Dermis microvascular lymphatic vessel endothelial cell (primary cell): ENCODE measurements at places on chromosomes 5 and 9. TPM values are rescaled to one million over a fixed set of nuclear protein-coding genes. Genes with fewer than 3 reads are reported as not detected.

Gene BRIX1
- 14.3 and 20.0 TPM in 2 replicates for total RNA-seq

Gene LPAR1
- total RNA-seq = 0.13 TPM in 1 of 2 replicates, not detected in the other

Gene HTR1A
- total RNA-seq = not detected in 2 replicates

Gene SLC6A7
- not detected in 2 replicates for total RNA-seq

Gene EIF4EBP3
- total RNA-seq = 1.3 and 2.3 TPM in 2 replicates

Gene CARTPT
- not detected in 2 replicates for total RNA-seq

Gene CDH6
- not detected in 2 replicates for total RNA-seq

Gene PLAC8L1
- total RNA-seq = not detected in 2 replicates

DNA sequence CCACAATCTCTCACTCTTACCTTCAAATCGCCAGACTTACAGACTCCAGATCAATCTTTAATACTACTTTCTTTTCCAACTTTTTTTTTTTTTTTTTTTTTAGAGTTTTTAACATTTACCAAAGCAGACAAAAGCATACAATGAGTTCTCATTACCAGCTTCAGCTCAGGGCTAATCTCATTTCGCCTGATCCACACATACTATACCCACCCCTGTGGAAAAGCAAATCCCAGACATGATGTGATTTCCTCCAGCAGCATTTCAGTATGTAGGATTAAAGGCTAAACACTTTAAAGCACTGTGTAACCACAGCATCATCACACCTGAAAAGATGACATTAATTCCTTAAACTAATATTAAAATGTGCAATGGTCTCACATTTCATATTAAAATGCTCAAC lies 138.8 kb upstream of the RETREG1 start:
- DNase-seq = no peak

- DNase-seq = no peak
Observed at GRCh38 chr9:3768712-3769457, 243.1 kb upstream of the RFX3 start.

- DNase-seq = peak; percentile 12
Observed at GRCh38 chr5:31863991-31864411, 225.1 kb downstream of the PDZD2 start.

GRCh38 chr9:91117959-91118703 lies 243.6 kb downstream of the AUH start:
- peak; percentile 47 for DNase-seq

DNA sequence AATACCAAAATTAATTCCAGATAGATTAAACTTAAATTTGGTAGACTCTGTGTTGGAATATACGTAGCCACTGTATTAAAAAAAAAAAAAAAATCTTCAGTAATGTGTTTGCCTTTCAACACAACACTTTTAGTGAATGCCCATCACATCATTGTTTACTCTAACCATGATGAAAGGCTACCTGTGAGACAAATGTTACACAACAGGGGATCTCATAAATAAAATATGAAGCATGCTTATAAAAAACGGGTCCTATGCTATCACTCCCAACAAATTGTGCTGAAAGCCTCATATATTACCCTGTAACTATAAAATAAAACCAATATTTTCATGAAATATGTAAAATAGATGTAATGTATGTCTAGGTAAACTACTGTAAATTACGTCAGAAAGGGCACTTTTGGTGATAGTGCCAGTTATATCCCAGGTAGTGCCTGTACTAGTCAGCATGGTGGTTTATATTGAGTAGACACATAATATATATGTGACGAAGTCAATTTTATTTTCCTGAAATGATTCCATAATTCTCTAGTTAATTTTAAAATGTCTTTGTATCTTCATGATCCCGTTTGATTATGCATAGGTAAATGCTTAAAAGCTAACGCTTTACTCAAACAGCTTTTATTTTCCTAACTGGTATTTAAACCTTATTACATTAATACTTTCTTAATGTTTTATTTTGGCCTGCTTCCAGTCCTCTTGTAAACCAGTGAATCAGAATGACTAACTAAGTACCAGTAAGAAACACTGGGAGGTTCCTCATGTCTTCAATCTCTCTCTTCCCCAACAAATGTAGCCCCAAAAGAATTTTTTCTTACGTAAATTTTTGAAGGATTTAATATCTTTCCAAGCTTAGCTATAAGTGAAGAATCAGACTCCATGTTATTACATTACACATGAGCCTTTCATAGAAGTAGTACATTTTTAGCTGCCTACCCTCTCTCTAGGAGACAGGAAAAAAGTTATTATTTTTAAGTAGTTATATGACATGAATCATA lies 420.3 kb downstream of the GABRG2 start:
- no peak for DNase-seq

DNA sequence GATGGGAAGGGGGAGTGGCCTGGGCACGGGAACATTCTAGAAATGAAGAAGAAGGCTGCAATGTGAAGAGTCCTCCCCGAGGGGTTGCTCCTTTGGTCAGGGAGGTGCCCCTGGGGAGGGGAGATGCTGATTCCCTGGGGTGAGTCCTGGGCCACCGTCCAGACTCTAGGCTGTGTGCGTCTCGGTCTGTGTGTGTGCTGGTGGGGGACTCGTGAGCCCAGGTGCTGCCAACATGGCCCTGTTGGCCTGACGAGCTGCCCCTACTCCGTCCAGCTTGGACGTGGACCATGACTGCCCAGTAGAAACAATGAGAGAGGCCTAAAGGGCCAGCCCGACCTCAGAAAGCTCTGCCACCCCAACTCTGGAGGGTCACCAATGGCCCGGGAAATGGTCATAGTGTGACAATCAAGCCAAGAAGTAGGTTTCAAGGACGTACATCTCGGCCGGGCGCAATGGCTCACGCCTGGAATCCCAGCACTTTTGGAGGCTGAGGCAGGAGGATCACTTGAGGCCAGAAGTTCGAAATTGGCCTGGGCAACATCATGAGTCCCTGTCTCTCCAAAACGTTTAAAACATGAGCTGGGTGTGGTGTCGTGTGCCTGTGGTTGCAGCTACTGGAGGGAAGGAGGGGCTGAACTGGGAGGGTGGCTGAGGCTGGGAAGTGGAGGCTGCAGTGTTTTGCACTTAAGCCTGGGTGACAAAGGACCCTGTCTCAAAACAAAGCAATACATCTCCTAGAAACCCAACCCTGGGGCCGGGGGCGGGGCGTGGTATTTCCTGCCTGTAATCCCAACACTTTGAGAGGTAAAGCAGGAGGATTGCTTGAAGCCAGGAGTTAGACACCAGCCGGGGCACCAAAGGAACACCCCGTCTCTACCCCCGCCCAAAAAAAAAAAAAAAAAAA lies 17.0 kb downstream of the LHX3 start:
- DNase-seq = no peak

DNA sequence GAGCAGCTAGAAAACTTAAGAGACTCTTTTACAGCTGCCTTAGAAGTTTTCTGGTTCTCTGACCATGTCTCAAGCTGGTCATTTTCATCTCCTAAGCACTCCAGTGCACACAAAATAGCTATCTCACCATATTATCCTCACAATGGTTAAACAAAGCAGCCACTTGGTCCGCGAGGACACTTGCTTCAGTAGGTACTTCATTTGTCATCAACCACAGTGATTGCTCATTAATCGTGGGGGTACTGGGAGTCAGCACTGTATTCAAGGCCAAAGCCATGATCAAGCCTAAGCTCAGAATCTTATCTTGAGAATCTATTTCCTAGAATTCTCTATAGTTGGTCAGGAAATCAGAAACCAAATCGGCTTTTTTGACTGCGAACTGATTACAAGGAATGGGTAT lies 2.9 kb downstream of the ARL14EPL start:
- no peak for DNase-seq

DNA sequence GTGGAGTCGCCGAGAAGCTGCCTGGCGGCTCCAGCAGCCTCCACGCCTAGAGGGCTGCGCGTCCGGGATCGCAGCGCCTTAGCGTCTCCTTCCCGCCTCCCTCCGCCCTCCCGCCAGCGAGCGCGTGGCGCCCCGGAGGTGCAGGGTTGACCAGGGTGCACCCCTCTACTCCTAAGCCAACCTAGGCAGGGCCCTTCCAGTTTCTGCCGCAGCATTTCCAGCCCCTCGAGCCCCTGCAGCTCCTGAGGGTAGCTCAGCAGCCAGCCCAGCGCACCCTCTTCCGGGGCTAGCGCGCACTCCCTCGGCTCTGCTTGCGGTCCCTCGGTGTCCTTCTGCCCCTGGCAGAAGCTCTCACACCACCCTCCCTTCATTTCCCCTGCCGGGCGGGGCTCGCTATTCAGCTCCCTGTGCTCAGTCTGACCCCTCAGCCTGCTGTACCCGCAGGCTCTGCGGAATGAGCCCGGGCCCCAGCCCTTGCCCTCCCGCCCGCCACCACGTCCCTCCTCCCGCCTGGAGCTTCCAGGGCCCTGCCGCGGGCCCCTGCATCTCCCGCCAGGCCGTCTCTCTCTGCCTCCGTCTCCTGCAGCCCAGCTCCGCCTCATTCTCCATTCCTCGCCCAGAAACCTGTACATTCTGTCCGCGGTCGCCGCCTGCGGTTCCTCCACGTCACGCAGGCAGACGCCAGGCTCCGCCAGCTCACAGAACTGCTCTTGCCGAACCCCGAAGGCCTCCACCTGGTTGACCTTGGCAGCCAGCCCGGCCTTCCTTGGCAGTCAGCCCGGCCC lies 61.8 kb downstream of the SPATA31C2 start:
- DNase-seq = no peak

- DNase-seq = no peak
Observed at GRCh38 chr5:111722140-111722539, 34.9 kb downstream of the NREP start.

GRCh38 chr9:17611917-17612316 lies 33.1 kb downstream of the SH3GL2 start:
- DNase-seq = no peak

- DNase-seq = no peak
Observed at GRCh38 chr5:76240336-76240735, 157.2 kb downstream of the SV2C start.

DNA sequence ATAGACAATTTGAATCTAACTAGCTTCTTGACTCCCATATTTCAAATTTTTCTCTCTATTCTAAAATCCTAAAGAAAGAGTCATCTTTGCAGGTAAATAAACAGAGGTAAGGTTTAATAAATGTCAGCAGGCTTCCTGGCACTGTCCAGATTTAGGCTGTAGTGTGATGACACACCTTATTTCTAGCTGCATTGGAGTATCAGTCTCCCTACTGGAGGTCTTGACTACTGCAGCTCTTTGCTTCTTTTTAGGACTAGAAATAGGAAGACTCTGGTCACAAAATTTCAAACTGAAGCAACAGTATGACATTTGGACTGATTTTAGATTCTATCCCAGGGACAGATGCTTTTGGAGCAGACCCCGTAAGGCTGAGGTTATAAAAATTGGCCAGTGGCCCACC lies 40.7 kb upstream of the PPP3R2 start:
- DNase-seq = no peak

GRCh38 chr5:132459983-132460838 lies 30.4 kb downstream of the IRF1 start:
- no peak for DNase-seq

GRCh38 chr9:84819491-84819991 lies 150.0 kb downstream of the NTRK2 start:
- no peak for DNase-seq

DNA sequence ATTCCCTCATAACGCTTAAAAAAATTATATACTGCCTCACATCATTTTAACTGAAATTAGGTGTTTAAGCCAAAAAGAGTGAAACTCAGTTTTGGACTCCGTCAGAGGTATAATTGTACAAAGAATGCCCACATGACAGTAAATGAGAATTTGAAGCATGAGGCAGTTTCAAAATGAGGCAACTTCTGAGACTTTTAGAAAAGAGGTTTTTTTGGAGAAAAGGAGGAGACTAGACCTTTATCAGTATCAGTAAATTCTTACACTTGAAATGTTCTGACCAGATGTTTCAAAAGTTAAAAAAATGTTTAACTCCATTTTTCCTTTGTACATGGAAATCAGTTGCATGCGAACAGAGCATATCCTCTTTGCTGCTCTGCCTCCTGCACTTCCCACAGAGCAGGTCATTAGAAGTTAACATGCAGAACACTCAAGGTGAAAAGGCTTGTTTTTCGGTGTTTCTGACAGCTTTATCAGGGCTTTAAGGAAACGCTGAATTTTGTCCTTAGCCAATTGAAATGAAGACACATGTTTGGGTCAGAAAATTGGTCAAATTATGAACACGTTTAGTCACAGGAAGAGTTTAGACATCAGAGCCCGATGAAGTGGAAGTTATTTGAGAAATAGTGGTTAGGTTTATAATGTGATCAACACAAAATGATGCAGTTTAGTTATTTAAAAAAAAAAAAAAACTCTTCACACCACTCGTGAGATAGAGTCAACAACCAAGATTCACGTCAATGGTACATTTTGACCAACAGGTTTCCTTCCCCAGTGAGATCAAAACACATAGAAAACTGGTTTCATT lies 59.5 kb downstream of the PIK3R1 start:
- no peak for DNase-seq

DNA sequence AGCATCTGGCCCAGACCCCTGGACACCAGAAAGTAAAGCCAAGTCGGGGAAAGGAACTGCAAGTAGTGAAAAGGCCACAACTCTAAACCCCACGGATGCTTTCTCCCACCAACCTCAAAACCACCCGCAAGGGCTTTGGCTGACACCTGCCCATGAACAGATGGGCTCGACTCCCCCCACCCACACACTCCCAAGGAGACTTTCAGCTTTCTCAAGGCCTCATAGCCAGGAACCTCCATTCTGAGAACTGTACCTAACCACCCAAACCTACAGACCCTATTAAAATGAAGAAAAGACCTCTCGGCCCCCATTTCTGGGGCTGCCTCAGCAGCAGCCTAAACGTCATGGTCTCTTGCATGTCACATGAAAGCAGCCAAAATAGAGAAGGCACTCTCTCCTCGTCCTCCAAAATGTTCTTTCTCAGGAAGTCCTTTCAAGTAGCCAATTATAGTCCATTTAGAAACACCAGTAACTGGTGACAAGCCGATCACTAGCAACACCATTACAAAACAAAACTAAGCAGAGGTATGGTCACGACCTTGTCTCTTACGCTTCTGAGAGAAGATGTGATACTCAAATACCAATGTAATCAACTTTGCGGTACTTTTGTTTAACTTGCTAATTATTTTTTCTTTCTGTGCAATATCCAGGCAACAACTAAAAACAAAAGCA lies 2.9 kb downstream of the B4GALT1 start:
- no peak for DNase-seq

DNA sequence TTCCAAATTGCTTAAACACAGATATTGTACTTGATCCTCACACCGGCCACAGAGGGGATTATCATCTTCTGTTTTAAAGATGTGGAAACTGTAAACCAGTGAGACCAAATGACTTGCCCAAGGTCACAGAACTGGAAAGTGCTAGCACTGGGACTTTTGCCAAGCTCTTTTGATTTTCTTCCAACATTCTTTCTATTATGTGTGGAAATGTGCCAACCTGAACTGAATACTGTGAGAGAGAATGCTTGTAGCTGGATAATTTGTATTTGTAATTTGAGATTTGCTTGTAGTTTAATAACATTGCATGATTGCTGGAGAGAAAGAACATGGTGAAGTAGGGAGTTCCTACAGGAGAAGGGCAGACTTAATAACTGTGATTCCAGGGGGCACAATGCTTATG lies 977.9 kb upstream of the NUDT12 start:
- no peak for DNase-seq
